Stimulated activated CD4-positive, alpha-beta T cell treated with anti-CD3 and anti-CD28 coated beads, Interleukin-12 subunit alpha, Interleukin-12 subunit beta, amount 100 ng/mL, for 24 hours (primary cell): ENCODE measurements at places on chromosomes 7 and 10.

GRCh38 chr10:132185601-132186487 is 904 bp upstream of the DPYSL4 start:
- peak; percentile 29 for DNase-seq

GRCh38 chr10:88968391-88968790 is 15.8 kb upstream of the ACTA2 start:
- no peak for DNase-seq

GRCh38 chr10:72615970-72616369 is 9.9 kb downstream of the MICU1 start:
- DNase-seq, result no peak

GRCh38 chr10:91022390-91022789 is 101.5 kb upstream of the ANKRD1 start:
- no peak for DNase-seq

DNA sequence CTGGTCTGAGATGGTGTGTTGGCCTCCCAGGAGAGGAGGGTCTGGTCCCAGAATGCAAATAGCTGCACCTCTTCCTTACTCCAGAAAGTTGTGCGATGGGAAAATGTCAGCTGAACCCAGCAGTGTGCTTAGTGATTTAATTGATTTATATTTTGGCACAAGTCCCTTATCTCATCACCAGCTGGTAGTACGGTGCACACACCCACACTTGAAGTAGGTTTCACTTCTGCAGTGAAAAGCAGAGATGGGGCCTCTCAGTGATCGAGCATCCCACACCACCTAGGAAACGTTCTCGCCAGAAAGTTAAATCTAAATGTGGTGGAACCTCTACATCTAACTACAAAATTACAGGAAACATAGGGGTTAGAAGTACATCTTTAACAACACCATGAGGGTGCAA is 80.4 kb downstream of the UBE3C start:
- no peak for DNase-seq

GRCh38 chr7:123729218-123729578 is 19.6 kb downstream of the WASL start:
- no peak for DNase-seq

- no peak for DNase-seq
These were observed 442.6 kb upstream of the TEX47 start for GRCh38 chr7:89238156-89238555.

GRCh38 chr10:69703766-69704630 is 74.0 kb downstream of the FAM241B start:
- DNase-seq, result no peak

GRCh38 chr10:72220637-72221036 is 4.6 kb upstream of the ASCC1 start:
- no peak for DNase-seq

GRCh38 chr7:128738570-128739047 is 550 bp upstream of the CALU start:
- peak; percentile 3 for DNase-seq

DNA sequence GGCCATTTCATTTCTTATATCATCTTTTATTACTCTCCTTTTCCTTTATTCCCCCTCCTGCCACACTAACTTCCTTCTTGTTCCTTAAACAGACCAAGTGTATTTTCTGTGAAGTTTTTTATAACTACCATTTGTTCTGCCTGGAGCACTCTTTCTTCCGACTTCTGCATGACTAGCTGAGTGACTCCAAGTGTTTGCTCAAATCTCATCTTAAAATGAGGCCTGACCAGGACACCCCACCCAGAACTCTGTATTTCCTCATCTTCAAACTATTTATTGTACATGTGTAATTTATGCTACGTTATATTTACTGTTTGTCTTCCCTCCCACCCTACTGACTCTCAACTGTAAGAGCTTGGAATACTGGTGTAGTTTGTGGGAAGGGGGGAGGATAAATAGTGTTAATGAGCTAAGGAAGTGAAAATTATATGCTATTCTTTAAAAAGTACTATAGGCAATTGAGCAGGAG is 3.2 kb downstream of the MINDY3 start:
- no peak for DNase-seq

- no peak for DNase-seq
These were observed at the start of gene HDAC9 for GRCh38 chr7:18495412-18496340. HDAC9 (plus strand) TSS chr7:18495749; CDS start chr7:18496303, 554 bp downstream.

DNA sequence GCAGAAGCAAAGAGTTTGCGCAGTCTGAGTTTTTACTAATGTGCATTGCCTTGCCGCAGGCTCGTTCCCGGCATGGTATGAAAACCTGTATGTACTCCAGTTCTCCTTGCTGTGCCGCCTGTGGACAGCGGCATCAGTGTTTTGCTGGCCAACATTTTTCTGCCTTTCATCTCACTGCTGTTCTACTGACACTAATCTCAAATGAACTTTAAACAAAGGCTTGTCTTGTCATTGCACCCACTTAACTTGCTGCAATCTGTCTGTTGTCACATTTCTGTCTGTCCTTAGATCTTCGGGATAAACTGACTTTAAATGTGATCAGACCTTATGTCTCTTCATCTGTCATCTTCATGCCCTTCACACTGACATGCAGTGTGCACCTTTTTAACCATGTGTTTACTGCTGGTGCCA is 71.7 kb upstream of the ZNRF2 start:
- no peak for DNase-seq

- DNase-seq, result no peak
These were observed 2.7 kb upstream of the CHUK start for GRCh38 chr10:100232101-100232500.

DNA sequence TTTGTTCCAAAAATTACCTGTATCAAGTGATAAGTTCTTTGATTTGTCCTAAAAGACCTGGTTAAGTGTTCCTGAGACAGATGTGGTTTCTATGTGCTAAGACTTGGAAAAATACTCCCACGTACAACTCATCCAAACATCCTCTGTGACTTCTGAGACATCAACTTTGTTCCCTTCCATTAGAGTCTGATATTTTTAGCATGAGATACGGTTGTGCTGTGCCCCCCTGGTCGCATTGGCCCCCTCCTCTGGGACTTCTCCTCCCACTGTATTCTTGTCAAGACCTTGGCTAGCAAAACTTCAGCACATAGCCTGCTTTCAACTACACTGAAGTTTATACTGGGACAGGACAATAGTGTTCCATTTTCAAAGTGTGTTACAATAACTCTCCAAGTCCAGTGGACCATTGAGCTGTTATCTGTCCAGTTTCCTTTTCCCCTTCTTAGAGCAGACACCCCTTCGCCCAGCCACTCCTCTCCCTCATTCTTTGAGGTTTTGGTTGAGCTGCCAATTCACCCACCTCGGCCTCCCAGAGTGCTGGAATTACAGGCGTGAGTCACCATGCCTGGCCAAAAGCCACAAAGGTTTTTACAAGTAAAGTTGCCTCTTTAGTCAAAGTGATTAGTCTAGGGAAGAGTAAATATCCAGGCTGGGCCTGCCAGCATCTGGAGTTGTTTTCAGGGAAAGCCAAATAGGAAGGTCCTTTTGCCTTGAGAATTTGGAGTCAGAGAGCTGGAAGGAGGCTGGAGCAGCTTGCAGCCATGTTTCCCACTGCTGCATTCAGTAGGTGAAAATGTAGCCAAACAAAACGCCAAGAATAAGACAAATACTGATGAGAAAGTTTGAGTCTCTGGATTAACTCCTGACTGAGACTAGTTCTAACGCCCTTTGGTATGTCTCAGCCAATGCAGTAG is 17.8 kb upstream of the PDLIM1 start:
- DNase-seq, result no peak

DNA sequence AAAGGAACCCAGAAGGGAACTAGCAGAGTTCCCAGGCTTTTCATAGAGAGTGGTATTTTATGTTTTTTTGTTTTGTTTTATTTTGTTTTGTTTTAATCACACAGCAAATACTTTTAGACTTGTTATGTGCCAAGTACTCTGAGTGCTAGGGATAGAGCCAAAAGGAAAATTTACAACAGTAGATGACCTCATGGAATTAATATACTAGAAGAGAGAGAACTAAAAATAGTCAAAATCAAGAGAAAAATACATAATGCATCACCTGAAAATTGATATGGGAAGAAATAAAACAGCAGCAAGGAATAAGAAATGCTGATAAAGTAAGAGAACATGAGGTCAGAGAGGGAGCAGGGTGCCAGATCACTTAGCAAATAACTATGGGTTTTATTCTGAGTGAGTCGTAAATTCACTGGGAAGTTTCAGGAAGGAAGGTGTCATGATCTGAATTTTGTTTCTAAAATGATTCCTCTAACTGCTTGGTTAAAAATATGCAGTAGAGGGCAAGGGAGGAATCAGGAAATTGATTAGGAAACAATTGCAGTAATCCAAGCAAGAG is 351.0 kb downstream of the ANKRD7 start:
- no peak for DNase-seq

DNA sequence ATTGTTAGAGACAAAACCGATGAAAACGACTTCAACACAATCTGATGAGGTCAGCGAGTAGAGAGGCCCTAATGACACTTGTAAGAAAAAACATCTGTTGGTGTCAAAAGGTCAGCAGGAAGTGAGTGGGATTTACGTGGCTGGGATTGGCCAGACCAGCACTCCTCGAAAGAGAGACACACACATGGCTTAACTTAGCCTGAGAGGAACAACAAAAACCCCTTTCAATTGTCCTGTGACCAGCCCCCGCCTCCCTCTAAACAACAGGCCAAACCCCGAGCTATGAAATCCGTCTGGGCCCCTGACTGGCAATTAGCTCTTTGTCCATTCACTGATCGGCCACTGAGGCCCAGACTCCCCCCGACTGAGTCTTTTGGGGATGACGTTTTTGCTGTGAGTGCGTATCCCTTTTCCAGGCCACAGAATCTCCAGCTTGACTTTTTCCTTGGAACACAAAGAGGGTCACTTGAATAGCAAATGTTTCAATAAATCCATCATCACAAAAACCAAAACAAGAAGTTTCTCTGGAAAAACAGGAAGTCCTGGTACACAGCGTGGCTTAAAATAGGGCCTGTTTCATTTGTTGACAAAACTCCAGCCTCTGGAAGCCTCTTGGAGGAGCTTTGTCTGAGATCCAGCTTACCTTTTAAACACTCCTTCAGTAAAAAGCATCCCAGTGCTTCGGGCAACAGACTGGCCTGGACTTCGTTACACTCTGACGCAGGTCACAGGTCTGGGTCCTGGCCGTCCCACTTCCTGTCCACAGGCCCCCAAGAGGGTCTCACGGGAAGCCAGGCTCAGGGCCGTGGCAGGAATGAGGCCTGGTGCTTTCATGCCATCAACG is 103.0 kb downstream of the CTBP2 start:
- DNase-seq, result no peak

GRCh38 chr7:137667633-137668387 is 179.0 kb downstream of the DGKI start:
- DNase-seq, result no peak

DNA sequence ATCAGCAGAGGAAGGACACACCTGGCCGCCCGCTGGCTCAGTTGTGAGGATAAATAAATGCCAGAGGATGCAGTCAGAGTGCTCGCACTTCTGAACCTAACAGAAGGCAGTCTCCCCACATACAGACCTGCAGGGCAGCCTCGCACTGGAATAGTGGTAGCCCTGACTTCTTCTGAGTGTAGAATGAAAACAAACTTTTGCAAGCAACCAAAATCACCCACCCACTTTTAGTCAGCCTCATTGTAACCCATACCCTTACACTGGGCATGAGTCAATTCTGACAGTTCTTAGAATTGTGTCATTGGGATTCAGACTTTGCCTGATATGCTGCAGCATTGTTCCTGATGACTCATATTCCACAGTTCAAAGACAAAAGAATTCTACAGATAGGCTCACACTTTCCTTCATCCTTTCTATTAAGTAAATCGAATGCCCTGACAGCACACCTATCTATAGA is 167.0 kb upstream of the CDK1 start:
- DNase-seq, result peak; percentile 2
